Activated CD8-positive, alpha-beta memory T cell treated with anti-CD3 and anti-CD28 coated beads, Interleukin-2, amount 50 U/mL, for 4 hours (primary cell): ENCODE measurements at places on chromosomes 12 and 14.

DNA sequence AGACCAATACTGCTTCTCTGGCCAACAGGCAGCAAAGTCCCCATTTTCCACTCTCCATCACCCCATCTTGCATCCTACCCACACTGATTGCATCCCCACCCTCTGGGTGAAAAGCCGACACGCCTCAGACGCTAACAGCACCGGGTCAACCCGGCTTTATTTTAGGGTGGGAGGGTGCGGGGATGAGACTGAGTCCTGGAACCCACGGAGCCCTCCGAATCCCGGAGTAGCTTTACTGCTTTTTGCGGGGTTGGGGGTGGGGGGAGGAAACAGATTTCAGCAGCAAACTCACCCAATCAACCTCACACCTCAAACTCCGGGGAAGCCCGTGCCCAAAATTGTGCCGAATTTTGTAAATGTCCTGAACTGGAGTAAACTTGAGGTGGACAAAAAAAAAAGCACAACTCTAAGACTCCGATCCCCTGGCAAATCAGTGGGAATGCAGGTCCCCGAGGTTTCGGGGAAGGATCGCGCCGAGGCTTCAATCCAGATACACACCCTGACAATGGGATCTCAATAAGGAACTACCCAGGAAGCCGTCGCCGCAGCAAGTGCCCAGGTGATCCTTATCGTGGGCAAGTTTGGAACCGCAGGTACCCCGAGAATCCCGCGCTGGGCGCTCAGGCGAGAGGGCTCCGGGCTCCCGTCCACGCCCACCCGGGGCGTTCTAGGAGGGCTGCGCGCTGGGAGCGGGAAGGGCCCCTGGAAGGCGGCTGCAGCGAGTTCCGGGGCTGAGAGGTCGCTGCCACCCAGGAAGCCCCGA lies 1.1 kb downstream of the GCH1 start:
- no peak for DNase-seq

GRCh38 chr14:64303471-64303917 lies 9.3 kb upstream of the ESR2 start:
- DNase-seq: no peak

DNA sequence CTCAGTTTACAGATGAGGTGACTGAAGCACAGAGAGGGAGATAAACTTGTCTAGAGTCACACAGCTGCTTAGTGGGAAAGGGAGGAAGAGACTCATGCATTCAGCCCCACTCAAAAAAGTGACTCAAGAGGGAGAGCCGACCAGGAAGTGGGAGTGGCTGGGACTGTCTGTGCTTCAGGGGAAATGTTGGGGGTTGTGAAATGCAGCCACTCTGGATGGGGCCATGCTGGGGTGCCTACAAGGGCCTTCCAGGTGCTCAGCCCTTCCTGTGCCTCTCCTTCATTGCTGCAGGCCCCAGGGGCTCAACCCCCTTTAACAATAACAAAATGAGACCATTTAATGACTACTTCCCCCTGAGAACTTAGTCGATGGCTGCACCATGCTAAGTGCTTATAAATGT lies 41.8 kb downstream of the CACNA1C start:
- DNase-seq: no peak

DNA sequence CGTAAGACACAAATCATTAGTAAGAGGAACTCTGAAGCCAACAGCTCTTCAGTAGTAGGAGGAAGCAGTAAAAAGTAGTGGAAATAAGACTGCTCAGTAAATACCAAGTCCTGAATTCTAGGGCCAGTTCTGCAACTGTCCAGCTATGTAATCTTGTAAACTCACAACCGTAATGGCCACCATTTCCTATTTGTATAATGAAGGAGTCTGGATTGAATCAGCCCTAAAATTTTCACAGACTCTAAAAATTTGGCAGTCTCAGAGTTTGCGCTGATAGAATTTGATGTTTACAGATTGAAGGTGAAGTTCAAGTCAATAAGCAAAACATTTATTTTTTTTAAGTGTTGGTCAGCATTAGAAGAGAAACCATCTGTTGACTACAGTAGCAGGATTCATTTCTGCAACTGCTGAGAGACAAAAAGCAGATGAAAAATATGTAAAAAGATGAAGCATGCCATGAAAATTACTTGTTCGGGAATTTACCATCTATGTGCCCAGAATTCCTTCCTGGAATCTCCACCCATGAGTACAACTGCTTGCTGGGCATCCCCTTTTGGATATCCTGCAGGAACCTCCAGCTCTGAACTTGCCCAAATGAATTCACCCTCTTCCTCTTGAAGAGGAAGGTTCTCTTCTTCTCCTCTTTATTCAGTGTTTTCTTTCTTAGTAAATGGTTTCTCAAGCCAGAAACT lies 47.5 kb downstream of the GALNT4 start:
- no peak for DNase-seq

GRCh38 chr12:124953689-124954405 lies 35.1 kb downstream of the DHX37 start:
- DNase-seq: no peak

GRCh38 chr14:52095794-52096193 lies 26.9 kb upstream of the NID2 start:
- no peak for DNase-seq

DNA sequence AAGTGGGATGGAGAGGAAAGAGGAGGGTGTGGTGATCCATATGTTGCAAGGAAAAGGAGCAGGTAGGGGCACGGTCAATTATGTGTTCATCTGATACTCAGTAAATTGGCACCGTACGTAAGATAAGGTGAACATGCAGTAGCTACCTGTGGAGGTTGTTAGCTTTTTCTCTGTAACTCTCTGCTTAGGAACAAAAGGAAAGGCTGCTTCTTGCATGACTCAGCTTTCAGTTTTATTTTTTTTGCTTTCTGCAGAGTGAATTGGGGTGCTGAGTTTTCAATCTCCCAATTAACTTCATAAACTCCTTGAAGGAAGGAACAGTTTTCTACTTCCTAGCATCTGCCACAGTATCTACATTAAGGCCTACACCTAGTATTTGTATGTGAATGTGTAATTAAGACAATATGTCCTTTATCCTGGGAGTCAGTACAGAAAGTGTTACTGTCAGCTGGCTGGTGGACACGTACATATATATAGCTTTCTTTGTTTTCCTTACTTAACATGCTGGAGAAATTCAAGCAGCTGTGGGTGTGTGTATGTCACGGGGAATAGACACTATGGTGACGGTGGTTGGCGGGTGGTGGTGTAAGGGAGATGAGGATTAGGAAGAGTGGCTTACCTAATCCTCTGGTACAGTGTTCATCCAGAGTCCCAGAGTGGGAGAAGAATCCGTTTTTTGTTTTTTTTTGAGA lies 40.1 kb upstream of the WNK1 start:
- DNase-seq: no peak

- no peak for DNase-seq
These were observed 218.7 kb downstream of the RASSF9 start for GRCh38 chr12:85617307-85618091.

GRCh38 chr12:94228488-94228907 lies 80.1 kb downstream of the PLXNC1 start:
- DNase-seq: no peak

GRCh38 chr14:40368314-40368713 lies 936.1 kb upstream of the FBXO33 start:
- DNase-seq: no peak

- no peak for DNase-seq
These were observed 266.9 kb downstream of the DUSP6 start for GRCh38 chr12:89085421-89085820.

GRCh38 chr14:69328317-69328716 lies 68.4 kb downstream of the GALNT16 start:
- DNase-seq: no peak

GRCh38 chr14:52663850-52664249 lies 31.5 kb downstream of the ERO1A start:
- DNase-seq: no peak

DNA sequence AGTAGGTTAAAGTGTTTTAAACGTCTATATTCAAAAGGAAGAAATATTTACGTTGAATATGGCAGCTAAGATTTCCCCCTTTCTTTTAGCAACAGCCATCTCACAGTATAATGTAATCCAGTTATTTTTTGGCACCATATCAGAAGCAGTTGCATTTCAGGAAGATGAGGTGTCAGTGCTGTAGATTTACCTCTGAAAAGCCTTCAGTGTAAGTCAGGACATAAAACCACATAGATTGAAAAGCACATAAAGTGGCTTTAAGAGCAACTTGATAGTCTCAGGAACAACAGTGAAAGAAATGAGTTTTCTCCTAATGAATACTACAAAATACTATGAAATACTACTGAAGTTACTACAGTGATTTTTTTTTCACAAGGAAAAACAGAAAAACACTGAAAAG lies 6.9 kb downstream of the MLH3 start:
- DNase-seq: no peak

- no peak for DNase-seq
These were observed 132.4 kb upstream of the NEDD1 start for GRCh38 chr12:96774496-96775256.

GRCh38 chr12:119341020-119341419 lies 6.5 kb downstream of the CCDC60 start:
- DNase-seq: no peak

DNA sequence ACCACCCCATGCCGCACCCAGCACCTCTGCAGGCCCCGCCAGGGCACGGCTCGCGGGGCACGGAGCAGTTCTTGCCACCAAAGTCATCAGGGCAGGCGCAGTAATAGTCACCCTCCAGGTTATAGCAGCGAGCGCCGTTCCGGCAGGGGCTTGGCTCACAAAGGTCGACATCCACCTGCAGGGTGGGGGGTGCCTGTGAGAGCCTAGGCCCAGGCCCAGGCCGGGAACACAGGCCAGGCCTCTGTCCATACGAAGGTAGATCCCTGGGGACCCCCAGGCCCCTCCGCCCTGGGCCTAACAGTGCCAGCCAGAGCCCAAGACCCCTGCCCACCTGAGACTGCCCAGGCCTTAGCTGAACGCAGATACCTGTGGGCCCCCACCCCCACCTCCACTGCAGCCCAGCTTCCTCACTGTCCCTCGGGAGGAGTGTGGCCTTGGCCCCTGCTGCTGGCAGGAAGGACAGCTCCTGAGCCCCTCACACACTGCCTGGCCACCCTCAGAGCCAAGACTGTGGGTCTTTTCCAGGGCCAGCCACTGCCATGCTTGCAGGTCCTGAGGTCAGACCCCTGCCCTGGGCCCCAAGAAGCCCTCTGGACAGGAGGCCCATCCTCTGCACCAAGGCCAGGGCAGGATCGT lies 19.3 kb downstream of the JAG2 start:
- no peak for DNase-seq

DNA sequence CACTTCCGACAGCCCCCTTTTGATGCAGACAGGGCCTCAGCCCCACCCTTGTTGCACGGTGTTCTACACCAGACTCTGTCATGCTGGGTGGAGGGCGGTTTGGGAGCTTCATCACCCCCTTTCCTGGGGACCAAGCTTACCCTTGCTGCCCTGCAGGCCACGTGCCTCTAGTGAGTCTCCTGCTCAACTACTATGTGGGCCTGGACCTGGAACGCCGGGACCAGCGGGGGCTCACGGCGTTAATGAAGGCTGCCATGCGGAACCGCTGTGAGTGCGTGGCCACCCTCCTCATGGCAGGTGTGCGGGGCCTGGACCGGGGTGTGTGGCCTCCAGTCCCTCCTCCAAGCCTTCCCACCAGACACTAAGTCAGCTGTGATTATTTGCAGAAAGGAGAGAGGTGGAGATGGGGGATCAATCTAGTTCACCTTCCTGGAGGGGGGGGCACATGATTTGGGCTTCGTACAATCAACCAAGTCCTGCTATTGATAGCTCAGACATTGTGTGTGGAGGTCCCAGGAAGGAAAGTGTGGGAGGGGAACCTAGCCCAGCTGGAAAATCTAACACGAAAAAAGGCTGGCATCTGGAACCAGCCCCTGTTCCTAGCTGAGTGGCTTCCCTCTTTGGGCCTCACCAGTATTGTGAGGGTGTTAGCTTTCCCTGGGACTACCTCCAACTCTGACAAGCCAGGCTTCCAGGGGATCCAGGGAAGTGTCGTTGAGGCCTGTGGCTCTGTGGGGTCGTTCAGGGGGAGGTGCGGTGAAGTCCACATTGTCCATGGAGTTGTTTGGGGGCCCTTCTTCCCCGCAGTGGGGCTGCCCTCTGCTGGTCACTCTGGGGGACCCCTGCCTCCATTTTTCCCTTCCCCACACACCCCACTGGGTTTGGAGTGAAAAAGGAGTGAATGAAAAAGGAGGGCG lies 1.6 kb downstream of the ANKRD33 start:
- DNase-seq: no peak

- DNase-seq: no peak
These were observed 13.6 kb upstream of the DHRS7 start for GRCh38 chr14:60178820-60179219.

DNA sequence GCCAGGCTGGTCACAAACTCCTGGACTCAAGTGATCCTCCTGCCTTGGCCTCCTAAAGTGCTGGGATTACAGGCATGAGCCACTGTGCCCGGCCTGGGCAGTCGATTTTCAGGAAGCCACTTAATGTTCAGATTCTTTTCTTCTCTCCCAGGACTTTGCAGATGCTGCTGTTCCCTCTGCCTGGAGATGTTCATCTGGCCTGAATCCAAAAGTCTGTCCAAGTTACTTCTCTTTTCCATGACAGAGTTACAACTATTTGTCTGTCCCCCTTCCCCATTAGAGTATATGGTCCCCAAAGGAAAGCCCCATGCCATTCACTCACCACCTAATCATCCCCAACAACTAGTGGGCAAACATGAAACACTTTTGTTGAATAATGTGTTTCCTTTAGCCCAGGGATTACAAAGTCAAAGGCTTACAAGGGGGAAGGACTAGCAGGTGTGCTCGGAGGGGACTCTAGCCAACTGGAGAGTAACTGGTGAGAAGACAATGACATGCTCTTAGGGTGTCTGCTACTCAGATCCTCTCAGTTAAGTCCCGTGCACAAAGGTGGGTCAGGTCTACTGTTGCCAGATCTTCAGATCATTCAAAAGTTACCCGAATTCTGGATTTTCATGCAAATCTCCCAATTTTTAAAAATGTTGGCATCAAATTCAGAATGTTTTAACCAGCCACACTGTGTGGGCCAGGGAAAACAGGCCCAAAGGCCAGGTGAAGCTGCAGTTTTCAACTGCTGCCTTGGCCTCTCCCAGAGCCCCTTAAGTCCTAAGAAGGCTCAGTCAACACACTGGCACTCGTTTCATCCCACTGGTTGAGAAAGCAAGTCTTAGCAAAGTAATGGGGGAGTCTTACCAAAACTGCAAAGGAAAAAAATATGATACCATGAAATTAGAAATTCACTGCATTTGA lies 29.6 kb downstream of the NUDT4 start:
- DNase-seq: no peak

- no peak for DNase-seq
These were observed 187.2 kb downstream of the KCNA5 start for GRCh38 chr12:5230861-5231260.

GRCh38 chr12:55862286-55862685 lies 19.6 kb upstream of the MMP19 start:
- no peak for DNase-seq

- no peak for DNase-seq
These were observed 6.5 kb downstream of the C12orf43 start for GRCh38 chr12:121009741-121010140.

DNA sequence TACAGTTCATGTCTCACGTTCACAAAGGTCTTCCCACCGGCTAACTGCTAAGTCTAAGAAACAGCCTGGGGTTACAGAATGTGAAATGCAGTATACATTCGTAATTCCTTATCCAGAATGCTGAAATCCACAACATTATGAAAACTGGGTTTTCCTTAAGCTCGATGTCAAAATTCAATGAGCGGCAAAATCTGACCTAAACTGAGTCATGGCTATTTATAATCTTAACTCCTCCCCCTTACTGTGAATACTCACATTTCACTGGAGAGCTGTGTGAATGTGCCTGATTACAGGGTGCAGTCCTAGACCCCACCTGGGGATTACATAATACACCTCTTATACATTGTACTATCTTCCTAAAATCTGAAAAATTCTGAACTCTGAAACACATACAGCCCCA lies 35.3 kb downstream of the STX2 start:
- no peak for DNase-seq

- no peak for DNase-seq
These were observed 173.4 kb upstream of the NTF3 start for GRCh38 chr12:5258498-5258897.
